Skin of body (tissue), 3 donors: ENCODE measurements at places on chromosomes 3 and 15. TPM values are rescaled to one million over a fixed set of nuclear protein-coding genes. Genes with fewer than 3 reads are reported as not detected.
A peak's percentile ranks its signal among the peaks of the same experiment; 100 is the strongest.

The ALPK3 gene
- 7.5 TPM for total RNA-seq

DNA sequence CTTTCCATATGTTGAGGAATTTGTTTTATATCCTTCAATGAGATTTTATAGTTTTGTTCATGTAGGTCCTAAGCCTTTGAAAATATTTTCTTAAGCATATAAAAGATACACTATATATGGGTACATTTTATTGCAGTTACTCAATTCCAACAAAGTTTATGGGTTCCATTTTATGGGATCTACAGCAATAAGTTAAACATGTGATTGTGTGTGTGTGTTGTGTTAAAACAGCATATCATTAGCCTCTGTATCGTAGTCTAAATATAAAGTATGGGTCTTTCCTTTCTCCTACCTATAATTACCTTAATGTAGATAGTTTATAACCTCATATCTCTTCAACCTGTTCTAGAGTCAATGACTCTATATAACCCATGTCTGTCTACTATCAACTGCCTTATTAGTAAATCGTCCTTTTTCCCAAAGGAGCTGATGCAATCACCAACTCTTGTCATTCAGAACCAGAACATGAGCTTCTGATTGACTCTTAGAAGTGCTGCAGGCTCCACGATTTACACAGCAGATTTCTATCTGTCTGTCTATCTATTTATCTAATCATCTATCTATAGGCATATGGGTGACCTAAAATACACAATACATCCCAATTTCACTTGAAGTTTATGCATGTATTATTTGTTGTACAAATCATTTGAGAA, 512.6 kb upstream of the CBLB start:
- DNase-seq, result no peak

DNA sequence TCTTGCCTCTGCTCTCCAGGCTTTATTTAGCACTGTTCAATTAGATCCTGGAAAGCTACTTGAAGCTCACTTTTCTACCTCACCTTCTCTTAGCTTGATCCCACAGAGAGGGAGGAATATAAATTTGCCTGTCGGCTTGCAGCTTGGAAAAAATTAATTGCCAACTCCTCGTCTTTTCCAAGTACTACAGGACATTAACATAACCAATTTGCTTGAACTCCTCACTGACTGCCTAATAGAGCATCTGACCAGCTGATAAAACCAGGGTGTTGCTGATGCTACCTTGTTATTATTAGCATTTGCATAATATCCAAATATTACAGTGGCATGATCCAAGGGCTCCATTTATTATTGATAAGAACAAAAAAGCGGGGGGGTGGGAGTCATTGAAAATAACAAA, 561.8 kb downstream of the MCTP2 start:
- DNase-seq, result no peak

GRCh38 chr3:183815563-183815940, 9.8 kb downstream of the MAP6D1 start:
- DNase-seq, result no peak

GRCh38 chr15:29668120-29668602, 154.1 kb downstream of the TJP1 start:
- peak; percentile 30 for DNase-seq

The AHSG gene
- not detected for total RNA-seq

DNA sequence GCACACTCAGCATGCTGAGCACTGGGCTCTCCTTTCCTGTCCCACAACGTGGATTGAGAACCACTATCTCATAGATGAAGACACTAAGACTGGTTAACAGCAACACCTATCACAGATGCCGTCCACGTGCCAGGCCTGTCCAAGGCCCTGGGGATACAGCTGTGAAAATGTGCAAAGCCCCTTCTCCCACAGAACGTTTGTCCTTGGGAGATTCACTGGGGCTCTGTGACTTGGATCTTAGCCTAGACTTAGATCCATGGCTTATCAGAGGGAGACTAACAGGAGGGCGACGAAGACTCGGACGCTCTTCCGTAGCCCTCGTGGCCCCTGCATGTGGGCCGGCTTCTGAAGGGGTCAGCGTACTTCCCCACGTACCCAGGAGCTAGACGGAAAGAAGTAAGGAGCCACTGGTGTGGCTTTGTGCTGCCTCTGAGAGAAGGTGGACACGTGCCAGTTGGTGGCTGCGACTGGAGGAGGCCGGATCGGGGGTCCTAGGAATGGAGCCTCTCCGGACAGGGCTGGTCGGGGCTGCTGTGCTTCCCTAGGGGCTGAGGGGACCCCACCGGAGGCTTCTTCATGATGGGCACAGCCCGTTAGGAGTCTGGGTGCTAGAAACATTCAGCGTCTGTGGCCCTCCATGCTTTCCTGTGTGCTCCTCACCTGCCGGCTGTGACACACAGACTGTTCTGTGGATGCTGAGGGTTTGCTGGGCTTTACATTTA, 964 bp downstream of the NRROS start:
- DNase-seq, result no peak

The CSPG4 gene
- 42.2 TPM for total RNA-seq

DNA sequence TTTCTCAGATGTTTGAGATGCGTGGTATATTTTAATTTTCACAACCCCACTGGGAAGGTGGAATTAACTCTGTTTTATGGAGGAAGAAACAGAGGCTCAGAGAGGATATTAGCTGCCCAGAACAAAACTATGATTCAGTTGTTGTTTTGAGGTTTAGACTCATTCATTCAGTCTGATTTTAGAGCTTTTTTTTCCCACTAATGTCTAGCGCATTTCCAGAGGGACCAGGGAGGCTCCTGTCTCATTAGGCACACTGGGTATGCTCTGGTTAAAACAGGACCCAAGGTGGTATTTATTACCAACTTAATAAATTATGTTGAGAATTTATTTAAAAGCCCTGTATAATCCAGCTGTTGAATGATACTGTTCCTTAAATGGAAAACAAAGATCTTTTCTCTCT, 272.0 kb upstream of the RGMA start:
- no peak for DNase-seq

The CCR8 gene
- not detected for total RNA-seq

DNA sequence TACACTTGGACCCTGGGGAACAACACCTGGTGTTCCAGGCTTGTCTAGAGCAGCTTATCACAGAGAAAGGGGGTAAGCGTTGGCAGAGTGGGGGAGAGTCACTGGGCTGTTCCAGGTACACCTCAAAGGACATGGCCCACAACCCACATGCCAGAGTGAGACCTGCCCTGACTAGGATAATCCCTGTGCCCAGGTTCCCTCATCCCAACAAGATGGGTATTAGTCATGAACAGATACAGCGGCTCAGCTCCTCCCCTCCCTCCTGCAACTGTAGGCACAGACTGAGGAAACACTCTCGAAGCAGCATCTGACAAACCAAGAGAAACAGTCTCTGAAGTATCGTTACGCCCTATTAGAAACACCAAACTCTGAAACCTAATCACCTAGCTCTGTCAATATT, 32.1 kb upstream of the RPS17 start:
- DNase-seq, result no peak

- DNase-seq, result no peak
Measured at GRCh38 chr15:77009646-77010311, 14.9 kb downstream of the PSTPIP1 start.

- DNase-seq, result no peak
Measured at GRCh38 chr15:44735482-44736180, 697 bp upstream of the TRIM69 start.

- peak; percentile 3 for DNase-seq
Measured at GRCh38 chr3:175988401-175988800, 1129.3 kb downstream of the NAALADL2 start.
